KG1 (cell line): ENCODE measurements at places on chromosomes 7 and 10.
A peak's percentile ranks its signal among the peaks of the same experiment; 100 is the strongest.

GRCh38 chr10:23013581-23014335, 81.6 kb upstream of the MSRB2 start:
- no peak for DNase-seq

DNA sequence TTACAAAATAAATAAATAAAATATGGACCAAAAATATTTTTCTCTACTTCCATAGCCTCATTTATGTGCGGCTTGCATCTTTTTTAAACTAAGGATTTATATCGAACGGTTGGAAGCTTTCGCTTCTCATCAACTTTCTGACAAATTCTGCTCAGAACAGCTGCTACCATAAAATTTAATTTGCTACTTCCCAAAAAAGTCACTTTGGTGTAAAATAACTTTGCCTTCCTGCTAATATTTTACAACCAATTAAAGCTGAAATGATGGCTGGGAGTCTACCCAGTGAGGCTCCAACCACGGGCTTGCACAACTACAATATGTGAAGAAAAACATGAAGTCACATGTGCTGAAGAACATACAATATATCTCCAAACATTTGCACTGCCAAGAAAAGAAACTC, 253.1 kb upstream of the NEBL start:
- no peak for DNase-seq

- no peak for DNase-seq
These were observed 276.5 kb downstream of the MAGI2 start for GRCh38 chr7:79176859-79177477.

DNA sequence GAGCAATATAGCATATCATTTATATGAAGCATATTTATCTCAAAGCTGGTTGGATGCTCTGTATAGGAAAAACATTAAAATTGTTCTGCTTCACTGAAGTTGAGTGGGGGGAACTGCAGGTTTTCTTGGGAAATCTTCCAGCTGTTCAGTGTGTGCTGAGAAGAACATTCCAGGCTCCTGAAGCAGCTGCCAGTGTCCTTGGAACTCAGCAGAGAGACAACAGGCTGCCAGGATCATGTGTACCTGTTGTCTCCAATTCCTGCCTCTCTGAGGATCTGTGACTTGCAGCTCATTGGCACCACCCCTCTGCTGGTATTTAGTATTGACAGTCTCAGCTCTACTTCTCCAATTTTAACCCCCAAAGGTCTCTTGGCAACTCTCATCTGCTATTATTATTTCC, 42.3 kb upstream of the PRKG1 start:
- no peak for DNase-seq

DNA sequence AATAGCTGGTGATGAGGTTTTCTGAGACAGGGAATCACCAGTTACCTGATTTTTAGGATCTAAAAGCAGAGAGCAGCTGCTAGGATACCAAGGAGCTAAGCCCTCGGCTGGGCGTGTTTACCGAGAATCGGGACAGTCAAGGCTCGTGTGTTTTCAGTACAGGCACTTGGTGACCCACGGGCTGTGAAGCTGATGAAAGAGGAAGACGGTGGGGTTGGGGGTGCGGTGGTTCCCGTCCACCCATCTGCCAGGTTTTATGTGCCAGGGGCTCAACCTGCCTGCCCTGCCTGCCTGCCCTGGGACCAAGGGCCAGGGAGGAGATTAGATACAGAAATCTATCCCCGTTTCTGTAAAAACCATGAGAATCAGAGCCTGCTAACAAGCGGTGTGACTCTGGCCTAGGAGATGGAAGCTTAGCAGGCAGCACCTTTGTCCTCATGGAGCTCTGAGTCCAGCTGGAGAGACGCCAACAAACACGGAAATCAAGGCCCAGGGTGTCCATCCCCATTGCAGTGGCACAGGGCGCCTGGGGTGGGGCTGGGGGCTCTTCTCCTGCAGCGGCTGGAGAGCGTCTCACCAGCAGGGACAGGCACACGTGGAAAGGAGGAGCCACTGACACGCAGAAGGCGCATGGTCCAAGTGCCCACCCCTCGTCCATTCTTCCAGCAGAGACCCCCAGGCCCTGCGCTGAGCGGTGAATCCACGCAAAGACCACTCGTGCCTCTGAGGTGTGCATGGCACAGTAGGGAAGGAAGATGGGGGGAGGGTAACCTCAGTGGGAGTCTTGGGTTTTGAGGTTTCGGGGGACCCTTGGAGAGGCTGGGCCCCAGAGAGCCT, 265.0 kb upstream of the TCERG1L start:
- no peak for DNase-seq

DNA sequence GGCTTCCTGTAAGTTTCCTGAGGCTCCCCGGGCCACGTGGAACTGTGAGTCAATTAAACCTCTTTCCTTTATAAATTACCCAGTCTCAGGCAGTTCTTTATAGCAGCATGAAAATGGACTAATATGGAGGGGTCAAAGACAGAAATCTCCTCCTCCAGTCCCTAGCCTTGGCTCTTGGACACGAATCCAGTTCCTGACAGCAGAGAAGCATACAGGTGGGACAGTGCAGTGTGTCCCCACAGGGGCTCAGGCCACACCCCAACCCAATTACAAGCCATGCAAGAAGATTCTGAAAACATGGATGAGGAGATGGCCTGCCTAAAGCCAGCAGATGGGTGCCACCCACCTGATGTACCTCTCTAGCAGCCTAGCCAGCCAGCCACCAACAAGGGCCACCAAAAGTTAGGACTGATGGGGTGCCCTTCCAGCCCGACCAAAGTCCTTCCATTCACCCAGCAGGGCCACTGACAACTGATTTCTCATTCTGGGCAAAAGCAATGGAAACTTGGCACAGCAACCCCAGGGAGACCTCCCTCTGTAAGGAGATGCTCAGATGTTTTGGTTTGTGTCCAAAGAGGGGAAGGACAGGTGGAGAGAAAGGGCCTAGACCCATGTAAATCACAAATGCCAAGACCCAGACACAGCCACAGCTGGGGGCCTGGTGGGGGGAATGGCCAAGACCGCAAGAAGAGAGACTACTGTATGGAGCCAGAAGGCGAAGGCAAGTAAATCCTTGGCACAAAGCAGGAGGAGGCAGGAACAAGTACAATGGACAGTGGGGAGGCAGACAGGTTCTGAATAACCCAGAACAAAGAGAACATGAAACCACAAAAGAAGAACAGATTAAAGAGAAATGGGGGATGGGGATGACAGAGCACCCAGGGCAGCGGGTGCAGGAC, 13.6 kb downstream of the GPRIN2 start:
- no peak for DNase-seq

DNA sequence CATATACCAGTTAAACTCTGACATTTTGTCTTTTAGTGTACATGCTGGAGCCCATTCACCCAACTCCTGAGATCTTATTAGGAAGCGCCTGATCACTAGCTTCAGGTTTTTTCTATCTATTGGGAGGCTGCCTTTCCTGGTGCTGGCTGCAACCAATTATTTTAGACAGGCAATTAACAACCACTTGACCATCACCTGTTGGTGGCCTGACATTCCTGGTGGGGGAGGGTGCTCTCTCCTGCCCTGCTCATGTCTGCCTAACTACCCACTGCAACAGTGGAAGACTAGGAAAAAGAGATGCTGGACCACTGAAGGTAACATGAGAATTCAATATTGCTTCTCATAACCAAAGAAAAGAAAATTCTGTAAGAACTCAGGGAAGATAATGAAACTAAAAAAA, 190.3 kb upstream of the GRM3 start:
- no peak for DNase-seq

DNA sequence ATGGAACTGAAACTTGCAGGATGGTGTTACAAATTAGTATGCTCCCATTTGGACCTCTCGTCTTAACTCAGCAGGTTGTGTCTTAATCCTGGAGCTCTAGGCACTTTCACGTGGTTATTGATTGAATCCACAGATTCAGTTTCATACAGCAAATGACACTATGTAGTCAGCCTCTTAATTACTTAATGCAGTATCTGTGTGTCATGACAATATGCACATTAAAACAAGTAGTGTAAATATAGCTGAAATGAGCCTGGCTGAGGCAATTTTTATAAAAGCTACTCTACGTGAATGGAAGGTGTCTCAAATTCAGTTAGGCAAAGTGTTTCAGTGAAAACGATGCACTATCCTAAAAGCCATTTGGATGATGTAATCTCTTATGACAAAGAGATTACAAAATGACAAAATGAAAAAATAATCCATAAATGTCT, 86.8 kb downstream of the CD36 start:
- no peak for DNase-seq

DNA sequence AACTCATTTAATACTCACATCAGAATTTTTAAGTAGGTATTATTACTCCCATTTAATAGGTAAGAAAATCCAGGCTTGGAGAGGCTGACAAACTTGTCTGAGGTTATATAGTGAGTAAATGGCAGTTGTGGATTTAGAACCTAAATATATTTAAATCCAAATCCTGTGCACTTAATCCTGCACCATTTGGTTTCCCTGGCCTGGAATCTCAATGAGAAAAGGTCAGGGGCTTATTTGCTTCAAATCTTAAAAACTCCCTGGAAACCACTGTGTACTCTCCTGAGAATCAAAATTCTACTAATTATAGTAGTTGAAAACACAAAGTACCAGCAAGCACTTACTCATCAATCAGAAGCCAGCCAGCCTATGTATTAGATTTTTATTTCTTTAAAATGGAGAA, 97.7 kb downstream of the DNMBP start:
- no peak for DNase-seq

GRCh38 chr7:93944673-93945072, 23.1 kb downstream of the GNG11 start:
- DNase-seq = peak; percentile 51

DNA sequence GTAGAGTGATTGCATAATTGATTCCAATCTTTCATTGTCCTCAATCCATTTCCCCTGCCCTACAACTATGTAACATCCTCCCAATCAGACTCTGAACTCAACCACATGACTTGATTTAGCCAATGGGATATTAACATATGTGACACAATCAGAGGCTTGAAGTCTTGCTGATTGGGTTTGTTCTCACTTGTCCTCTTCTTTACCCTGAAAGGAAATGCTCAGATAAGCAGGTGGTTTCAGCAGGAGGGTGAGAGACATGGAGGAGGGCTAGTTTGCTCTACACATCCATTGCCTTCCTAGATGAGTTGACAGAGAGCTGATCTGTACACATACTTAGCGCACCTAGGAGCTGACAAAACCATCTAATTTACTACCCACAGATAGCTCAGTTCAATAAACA, 669.4 kb downstream of the NRG3 start:
- DNase-seq = no peak

GRCh38 chr7:45957721-45958120, 36.6 kb upstream of the IGFBP3 start:
- DNase-seq = no peak

DNA sequence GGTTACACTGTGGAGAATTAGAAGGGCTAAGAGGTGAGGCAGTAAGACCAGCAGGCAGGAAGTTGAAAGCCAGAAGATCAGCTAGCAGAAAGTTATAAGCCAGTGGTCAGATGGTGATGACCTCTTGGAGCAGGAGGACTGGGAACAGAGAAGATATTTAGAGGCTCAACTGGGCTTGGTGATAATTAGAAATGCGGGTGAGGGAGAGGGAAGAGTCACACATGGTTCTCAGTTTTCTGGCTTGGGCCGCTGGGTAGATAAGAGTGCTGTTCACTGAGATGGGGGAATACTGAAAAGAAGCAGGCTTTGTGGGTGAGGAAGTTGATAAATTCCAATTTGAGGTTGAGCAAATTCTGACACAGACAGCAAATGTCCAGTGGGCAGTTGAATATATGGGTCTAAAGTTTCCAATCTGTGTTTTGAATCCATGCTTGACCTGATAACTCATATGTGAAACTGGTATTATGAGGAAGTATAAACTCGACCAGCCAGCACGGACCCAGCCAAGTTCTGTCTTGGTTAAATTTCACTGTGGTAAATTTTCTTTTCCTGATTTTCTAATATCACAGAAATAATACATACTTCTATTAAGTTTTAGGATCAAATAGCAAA, 22.7 kb downstream of the LSMEM1 start:
- no peak for DNase-seq

DNA sequence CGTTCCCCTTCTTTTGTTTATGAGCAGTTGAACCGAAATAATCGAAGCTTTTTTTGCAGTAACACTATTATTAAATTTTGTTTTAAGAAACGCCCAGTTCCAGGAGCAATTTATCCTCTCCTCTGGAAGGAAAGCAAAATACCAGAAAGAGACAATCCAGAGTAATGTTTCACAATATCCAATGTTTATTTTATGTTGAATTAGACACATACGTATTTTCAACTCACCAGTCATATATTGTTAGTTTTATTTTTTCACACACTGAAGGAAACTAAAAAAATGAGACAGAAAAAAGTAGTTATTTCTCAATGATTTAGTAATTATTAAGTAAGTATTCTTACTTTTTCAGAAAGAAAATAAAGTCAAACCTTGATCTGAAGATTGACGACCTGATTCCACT, 85.1 kb downstream of the MYOF start:
- no peak for DNase-seq

DNA sequence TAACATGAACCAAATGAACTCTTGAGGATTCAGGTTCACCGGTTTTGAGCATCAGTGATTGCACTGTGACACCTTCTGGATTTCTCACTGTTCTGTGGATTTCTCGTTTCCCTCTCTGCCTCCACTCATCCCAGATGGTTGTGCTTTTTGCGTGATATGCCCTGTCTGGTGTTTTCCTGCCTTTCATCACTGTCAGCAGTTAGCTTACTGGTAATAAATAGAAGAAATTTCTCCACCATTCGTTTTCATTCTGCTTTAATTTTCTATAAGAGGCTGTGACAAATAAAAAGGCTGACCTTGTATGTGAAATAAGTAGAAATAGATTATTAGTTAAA, 16.2 kb downstream of the BPGM start:
- no peak for DNase-seq

DNA sequence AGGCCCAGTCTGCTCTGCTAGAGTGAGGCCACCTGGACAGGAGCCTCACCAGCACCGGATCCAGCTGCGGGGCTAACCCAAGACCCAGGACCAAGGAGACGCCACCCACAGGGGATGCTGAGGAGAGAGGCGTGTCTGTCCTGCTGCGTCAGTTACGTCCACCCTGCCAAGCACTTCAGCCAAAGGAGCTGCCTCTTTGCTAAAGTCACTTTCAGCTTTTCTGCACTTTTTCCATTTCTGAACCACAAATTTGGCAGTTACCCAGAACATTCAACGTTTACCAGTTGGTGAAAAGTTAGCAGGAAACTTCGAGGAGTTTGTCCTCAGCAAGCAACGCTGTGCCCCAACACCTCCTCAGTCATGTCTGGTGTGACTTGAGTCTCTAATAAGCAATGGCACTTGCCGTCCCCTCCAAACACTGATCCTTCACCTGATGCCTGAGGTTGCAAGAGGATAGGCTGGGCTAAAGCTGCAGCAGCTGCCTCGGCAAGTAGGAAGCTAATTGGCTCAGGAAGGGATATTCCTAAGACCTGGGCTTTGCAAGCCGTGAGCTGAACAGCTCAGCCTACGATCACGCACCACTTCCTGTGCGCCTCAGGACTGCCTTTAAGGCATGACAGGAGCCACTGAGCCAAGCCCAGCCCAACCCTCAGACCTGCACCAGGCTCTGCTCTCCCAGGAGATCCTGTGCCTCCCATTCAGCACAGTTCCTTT, 40.1 kb downstream of the KCNH2 start:
- no peak for DNase-seq
